Ascending aorta (tissue), 2 donors: ENCODE measurements at places on chromosomes 13 and 19.

GRCh38 chr13:24328145-24328544 lies 18.8 kb downstream of the C1QTNF9 start:
- no peak overlapping the region for H3K27ac ChIP-seq
- no peak for DNase-seq
- no peaks in the 10 kb centered on the region for H3K4me1 ChIP-seq
- H3K4me3 ChIP-seq, result no peak overlapping the region
- H3K27me3 ChIP-seq, result no peaks in the 10 kb centered on the region

- no peak for DNase-seq
- no peaks in the 10 kb centered on the region for H3K27me3 ChIP-seq
- H3K36me3 ChIP-seq, result no peaks in the 10 kb centered on the region
- no peak overlapping the region for H3K27ac ChIP-seq
- no peaks in the 10 kb centered on the region for H3K4me1 ChIP-seq
- no peak overlapping the region for H3K4me3 ChIP-seq
Measured at GRCh38 chr13:101383595-101383994, 32.7 kb downstream of the NALCN start.

- H3K4me3 ChIP-seq, result no peak overlapping the region
- peaks cover 50% of the 10 kb centered on the region for H3K36me3 ChIP-seq
- no peak for DNase-seq
- no peaks in the 10 kb centered on the region for H3K27me3 ChIP-seq
- no peaks in the 10 kb centered on the region for H3K4me1 ChIP-seq
- no peak overlapping the region for H3K27ac ChIP-seq
Measured at GRCh38 chr19:4504891-4505569, 13.3 kb downstream of the PLIN4 start.

- DNase-seq, result no peak
- H3K4me3 ChIP-seq, result no peak overlapping the region
- no peaks in the 10 kb centered on the region for H3K4me1 ChIP-seq
- H3K36me3 ChIP-seq, result no peaks in the 10 kb centered on the region
- H3K27me3 ChIP-seq, result no peaks in the 10 kb centered on the region
- no peak overlapping the region for H3K27ac ChIP-seq
Measured at GRCh38 chr13:48631441-48631840, 22.3 kb upstream of the CYSLTR2 start.
